ENCODE measurements at places on chromosomes 7 and 10.
A peak's percentile ranks its signal among the peaks of the same experiment; 100 is the strongest.

DNA sequence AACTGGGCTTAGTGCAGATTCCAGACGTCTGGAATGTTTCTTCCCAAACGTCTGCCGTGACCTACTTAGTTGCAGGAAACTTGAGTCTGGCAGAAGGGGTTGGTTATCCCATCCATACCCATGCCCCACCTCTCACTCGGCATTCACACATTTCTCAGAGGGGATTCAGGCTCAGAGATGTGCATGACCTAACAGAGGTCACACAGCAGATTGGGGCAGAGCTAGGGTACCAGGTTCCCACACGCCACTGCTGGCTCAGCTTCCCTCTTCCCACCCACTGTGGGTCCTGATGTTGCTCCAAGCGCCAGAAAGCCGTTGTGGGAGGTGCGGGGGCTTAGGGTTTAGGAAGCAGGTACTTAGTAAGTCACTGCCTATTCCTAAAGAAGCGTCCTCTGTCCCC is 3.0 kb downstream of the UCMA start:
- DNase-seq: no peak

- no peak for DNase-seq
Measured at GRCh38 chr7:155753446-155753965, 58.8 kb downstream of the SHH start.

GRCh38 chr10:13654846-13655245 is 68.1 kb downstream of the PRPF18 start:
- DNase-seq: no peak

- DNase-seq: peak; percentile 4
Measured at GRCh38 chr10:95388539-95388938, 97.7 kb upstream of the PDLIM1 start.

GRCh38 chr7:91397612-91398011 is 133.4 kb downstream of the FZD1 start:
- DNase-seq: peak; percentile 15

- no peak for DNase-seq
Measured at GRCh38 chr7:106452031-106452851, 167.5 kb upstream of the NAMPT start.

DNA sequence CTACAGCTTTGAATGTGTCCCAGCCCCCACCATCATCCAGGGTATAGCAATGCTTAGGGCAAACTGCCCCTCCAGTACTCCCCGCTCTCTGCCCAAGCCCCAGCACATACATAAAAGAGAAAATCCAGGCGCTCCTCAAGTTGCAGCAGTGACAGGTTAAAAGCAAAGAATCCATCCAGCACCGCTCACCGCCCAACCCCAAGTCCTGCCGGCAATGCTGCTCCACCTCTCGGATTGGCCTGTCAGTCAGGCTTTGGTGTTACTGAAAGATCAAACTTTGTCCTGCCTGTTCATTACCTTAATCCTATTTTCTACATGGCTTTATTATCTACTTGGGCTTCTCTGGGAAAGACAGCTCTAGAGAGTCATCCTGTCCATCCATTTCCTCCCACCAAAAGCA is 31.9 kb downstream of the DPCD start:
- DNase-seq: no peak

GRCh38 chr10:131452926-131453720 is 141.6 kb upstream of the TCERG1L start:
- no peak for DNase-seq

GRCh38 chr7:29987811-29988317 is 1.7 kb downstream of the SCRN1 start:
- no peak for DNase-seq

- no peak for DNase-seq
Measured at GRCh38 chr7:134547397-134548054, 1.4 kb upstream of the AKR1B15 start.

- DNase-seq: peak; percentile 2
Measured at GRCh38 chr10:131697476-131698128, 203.2 kb upstream of the PPP2R2D start.

DNA sequence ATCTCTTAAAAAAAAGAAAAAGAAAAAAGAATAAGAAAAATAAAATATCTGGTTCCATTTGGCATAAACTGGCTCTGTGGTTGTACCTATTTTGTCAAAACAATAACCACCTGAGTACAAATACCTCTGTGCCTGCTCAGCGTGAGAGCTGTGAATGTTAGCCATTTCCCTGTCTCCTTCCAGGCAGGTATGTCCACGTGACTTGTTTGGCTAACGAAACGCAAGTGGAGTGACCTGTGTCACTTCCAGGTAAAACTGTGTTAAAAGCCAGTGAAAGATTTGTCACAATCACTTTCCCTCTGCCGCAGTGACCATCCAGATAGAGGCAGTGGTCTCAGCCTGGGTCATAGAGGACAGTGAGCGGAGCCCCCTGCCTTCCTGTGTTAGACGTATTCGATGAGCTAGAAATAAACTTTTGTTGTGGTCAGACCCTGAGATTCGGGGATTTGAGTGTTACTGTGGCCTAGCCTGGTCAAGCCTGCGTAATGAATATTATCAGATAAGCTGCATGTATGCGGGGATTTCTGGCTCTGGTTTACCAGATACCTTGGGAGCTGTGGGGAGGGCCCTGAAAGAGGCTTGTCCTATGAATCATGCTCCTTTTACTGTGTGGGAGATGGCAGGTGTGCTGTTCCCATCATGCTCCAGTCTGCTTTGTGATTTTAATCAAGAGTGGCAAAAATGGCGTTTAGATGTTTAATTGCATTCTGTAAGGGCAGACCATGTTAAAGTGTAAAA is 3.8 kb downstream of the PTER start:
- DNase-seq: peak; percentile 2

GRCh38 chr10:1551636-1552338 is 185.5 kb downstream of the ADARB2 start:
- peak; percentile 25 for DNase-seq

DNA sequence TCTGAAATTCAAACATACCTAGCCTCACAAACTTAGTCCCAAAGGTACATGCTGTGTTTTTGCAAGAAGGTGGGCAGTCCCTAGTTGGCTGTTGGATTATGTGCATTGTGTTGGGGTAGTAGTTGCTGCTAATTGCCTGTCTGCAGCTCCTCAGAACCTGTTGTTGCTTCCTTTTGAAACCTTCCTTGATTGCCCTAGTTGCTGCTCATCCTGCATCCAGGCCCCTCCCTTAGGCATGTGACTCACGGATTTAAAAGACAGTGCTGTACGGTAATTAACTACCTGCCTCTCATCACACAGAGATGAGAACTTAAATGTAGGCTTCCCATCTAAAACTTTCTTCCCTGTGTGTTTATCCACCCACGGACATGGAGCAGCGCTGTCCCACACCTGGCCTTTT is 67.7 kb downstream of the BMPR1A start:
- DNase-seq: no peak

GRCh38 chr7:130420943-130421578 is 19.8 kb downstream of the CEP41 start:
- DNase-seq: peak; percentile 79

DNA sequence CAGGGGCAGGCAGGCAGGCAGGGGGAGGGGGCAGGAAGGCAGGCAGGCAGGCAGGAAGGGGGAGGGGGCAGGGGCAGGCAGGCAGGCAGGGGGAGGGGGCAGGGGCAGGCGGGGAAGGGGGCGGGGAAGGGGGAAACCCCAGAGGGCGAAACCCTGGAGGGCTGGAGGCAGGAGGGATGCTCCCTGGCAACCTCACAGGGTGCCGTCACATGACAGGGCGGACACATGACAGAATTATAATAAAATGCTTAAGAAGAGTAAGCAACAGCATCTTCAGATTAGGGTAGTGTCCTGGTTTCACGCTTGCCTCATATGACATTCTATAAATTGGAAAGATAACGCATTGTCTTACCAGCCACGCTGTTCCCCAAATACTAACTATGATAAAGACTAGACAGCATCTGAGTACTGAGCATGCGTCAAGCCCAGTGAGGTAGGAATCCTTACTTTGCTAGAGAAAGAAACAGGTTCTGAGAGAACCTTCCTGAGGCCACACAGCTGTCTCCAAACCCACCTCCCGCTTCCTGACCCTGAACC is 131.6 kb downstream of the DIP2C start:
- DNase-seq: no peak

DNA sequence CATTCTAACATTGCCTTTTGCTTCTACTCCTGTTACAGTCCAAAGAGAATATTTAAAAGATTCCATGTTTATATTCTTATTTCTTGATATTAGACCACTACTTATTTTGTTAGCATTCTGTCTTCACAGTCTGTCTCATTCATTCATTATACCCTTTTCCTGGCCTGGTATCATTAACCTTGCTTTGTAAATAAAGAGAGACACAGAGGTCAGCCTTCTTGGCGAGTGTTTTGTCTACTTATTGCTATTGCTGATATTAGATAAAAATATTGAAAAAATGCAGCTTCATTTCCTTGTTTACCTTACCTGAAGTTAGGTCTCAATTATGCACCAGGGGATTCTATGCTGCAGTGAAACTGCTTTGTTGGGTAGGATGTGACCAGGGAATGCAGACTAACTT is 179.2 kb downstream of the NXPH1 start:
- no peak for DNase-seq

GRCh38 chr7:96838481-96838880 is 128.8 kb upstream of the SEM1 start:
- no peak for DNase-seq

DNA sequence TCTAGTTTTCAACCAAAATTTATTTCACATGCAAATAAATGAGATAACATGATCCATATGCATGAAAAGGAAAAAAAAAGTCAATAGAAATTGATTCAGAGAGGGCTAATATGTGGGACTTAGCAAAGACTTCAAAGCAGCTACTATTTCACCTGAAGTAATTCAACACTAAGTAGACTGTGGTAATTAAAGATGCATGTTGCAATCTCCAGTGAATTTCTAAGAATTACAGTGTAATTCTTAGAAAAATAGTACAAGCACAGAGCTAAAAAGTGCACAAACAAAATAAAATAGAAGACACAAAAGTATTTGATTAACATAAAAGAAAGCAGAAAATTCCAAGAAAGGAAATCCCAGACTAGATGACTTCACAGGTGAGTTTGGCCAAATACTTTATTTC is 25.7 kb downstream of the GPR22 start:
- DNase-seq: no peak
